Stimulated activated CD8-positive, alpha-beta memory T cell treated with anti-CD3 and anti-CD28 coated beads, Interleukin-7, amount 100 ng/mL, for 4 hours (primary cell): ENCODE measurements at places on chromosomes 7 and 10.

DNA sequence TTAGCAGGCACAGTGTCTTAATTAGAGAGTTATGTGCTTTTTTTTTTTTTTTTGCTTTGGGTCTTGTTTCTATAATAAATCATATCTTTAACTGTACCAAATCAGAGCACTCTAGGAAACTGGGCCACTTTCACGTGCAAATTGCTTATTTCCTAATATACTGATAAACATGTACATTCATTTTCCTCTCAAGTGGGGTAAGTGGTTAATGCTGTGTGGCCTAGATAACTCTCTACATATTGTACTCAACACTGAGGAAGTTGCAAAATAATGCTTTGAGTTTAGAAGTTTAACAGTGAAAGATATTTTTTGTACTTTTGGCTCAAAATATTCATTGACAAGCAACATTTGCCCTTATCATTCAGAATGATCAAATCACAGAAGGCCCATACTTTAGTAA is 115.9 kb upstream of the IFRD1 start:
- DNase-seq: no peak

GRCh38 chr10:111360260-111360925 is 283.6 kb downstream of the ADRA2A start:
- DNase-seq: no peak

DNA sequence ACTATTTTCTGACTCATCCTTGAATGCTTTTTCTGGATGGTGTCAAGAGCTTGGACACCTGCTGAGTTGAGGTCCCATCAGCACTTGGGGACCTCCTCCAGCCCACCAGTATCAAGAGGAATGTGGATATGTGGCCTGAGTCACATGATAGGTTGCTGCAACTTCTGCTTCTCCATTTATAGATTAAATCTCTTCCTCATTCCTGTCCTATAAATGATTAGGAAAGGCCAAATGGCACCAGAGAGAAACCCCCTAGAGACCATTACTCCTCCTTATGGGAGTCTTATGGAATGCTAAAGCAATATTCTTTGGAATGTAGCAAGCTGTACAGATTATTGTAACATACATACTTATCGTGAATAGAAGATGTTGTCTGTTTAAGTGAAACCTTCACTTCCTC is 85.6 kb downstream of the NEUROD6 start:
- no peak for DNase-seq

GRCh38 chr7:20296444-20296843 is 34.3 kb upstream of the ITGB8 start:
- no peak for DNase-seq

DNA sequence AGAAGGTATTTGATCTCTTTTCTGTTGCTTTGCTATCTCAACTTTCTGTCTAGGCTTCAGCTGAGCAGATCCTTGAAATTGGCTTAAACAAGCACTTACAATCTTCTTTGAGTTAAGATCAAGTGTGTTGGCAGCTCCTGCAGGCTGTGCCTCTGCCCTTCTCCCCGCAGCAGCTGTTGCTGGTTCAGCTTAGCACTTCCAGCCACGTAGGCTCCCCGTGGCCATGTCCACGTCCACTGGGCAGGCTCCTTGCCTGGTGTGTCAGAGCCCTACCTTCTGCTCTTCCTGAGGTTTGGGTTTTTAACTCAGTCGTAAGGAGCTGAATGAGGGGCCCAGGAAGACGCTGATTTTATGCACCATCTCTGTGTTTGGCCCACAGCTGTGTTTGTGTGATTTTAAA is 47.2 kb downstream of the CAMK1D start:
- no peak for DNase-seq
